ENCODE measurements at places on chromosomes 7 and 10.

- DNase-seq: no peak
Observed at GRCh38 chr7:141238596-141239243, 164.9 kb downstream of the TMEM178B start.

- DNase-seq: peak; percentile 61
Observed at GRCh38 chr10:118698421-118698820, 56.3 kb downstream of the CACUL1 start.

DNA sequence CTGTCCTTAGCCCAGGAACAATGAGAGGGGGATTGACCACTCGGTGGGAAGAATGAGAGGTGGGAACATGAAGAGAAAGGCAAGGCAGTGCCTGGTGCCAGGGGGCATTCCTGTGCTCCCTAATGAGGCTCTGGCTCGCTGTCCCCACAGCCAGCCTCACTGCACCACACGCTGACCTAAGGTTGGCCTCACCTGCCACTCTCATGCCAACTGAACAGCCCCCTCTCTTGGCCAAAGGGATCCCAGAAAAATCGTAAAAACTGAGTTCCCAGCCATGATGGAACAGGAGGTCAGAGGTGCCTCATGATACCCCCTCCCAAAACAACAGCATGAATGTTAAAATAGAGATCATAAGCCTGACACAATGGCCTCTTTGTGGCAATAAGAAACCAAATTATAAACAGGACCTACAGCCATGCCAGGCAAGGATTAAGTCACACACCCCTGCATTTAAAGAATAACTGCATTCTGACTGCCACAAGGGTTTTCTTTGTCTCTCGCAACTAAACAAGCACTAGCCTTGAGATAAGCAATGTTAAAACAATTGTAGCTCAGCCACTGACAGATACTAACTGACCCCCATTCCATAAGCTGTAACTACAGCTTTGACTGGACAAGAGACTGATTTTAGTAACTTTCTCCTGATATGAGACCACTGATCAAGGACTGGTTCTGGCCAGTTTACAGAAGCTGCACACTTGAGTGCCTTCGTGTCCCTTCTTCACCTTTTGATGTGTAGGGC, 149.2 kb downstream of the SH2D4B start:
- no peak for DNase-seq

DNA sequence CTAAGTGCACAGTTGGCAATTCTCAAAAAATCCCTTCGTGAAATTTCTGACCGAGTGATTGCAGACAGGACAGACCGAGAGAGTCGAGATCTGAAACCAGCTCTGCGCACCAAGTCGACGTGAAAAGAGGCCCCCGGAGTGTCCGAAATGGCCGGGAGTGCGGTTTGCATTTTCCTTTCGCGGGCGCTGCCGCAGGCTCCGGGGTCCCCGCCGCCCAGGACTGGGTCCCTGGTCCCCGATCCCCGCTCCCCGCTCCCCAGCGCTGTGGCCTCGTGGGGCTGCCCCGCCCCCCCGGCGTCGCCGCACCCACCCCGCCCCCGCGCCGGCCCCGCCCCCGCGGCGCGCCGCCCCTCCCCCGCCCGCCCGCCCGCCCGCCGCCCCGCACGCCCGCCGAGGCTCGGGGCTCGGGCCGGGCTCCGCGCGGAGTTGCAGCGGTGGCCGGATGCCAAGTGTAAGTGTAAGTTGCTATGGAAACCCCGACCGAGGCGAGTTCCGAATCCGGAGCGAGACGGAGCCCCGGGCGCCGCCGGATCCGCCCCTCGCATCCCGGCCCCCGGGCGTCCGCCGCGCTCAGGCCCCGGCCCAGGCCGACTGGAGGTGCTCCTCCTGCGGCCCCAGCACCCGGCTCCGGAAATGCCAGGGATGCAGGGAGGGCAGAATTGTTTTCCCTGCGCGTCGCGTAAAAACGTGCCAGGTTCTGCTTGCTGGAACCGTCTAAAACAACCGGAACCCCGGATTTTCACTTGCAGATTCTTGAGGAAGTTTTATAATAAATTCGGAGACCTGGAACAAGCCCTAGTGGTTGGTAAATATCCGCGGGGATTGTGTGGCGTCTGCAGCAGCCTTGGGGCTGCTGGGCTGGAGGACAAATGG, 4.6 kb downstream of the BMI1 start:
- DNase-seq: no peak

DNA sequence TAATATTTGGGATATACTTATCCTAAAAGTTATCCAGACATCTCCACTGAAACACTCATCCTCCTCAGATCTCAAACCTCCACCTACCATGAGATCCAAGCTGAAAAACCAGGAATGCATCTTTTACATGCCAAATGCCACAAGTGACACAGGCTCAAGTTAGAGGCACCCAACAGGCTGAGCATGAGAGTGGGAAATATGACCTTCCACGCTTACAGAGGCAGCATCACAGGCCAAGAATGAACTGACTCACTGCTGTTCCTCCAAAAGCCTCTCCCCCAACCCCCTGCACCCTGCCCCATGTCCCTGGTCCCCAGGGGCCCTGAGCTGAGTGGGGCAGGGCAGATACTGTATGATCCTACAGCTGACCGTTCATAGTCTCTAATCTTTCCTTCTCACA, 4.8 kb upstream of the MTPAP start:
- no peak for DNase-seq

DNA sequence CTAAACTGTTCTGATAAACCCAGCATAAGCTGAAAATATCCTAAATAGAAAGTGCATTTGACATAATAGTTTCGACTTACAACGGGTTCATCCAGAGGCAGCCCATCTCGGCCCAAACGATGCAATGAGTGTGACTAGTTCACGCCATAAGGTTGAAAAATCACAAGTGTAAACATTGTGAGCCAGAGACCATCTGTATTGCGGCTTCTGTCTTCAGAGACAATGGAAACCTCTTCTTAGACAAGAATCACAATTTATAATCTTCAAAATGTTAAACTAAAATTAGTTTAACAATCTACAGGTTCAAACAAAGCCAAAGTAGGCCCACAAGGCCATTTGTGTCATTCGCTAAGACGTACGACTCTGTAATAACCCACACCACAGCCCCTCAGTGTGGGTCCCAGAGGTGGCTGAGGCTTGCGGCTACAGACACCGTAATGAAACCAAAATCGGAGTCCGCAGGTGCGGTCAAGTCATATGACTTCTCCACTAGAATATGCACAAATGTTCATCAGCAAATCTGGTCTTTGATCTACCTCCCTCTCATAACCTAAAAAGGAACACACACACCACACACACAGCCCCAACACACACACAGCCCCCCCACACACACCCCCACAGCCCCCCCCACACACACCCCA, 81.8 kb downstream of the DIP2C start:
- DNase-seq: no peak

DNA sequence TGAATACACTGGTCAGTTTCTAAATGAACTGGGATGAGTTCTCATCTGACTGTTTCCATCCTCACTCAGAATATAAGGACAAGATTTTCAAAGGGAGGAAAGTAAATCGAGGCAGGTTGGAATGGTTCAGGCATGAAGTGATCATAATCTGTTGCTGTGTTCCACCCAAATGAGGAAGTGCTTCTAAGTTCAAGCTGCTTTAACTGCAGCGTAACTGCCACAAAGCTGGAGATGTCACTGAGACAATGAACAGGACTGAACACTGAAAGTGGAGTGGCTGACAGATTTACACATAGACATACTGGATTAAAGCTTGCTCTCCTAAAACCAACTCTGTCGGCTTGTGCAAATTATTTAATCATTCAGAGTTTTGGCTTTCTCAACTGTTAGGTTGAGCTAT, 66.6 kb downstream of the GPR37 start:
- no peak for DNase-seq

- DNase-seq: no peak
Observed at GRCh38 chr7:94436700-94437099, 42.0 kb downstream of the COL1A2 start.

- no peak for DNase-seq
Observed at GRCh38 chr10:35340975-35341374, 4.7 kb downstream of the CCNY start.

DNA sequence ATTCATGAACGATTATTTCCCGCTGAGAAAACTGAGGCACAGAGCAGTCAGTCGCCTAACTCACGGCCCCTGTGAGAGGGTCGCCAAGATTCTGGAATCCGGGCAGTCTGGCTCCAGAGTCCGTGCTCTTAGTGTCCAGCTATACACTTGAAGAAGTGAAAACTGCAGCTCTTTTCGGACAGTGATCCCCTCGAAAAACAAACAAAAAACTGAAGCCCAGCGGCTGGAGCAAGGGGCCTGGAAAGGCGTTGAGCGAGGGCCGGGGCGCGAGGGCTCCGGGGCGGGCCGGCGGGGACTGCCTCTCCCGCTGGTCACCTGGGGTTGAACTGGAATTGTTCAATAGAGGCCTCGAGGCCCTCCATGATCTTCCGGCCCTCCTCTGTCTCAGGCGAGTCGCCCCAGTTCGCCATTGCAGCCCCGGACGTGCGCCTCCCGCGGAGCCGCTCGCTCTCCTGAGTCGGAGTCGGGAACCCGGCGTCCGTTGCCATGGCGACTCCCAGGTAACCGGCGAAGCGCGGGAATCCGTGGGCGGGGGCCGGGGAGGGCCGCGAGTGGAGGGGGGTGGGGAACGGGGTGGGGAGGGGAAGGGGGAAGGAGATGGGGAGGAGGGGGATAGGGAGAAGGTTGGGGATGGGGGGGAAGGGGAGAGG, 881 bp downstream of the C10orf67 start:
- no peak for DNase-seq

DNA sequence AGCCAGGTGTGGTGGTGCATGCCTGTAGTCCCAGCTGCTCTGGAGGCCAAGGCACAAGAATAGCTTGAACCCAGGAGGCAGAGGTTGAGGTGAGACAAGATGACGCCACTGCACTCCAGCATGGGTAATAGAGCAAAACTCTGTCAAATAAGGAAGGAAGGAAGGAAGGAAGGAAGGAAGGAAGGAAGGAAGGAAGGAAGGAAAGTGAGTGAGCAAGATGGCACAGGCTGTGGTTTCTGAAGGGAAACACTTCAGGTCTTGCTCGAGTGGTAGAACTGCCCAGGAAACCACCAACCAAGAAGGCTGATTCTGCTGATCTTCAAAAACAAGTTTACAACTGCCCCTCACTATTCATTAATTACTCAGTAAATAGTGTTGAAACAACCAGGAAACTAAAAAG, 45.2 kb downstream of the EZH2 start:
- no peak for DNase-seq

DNA sequence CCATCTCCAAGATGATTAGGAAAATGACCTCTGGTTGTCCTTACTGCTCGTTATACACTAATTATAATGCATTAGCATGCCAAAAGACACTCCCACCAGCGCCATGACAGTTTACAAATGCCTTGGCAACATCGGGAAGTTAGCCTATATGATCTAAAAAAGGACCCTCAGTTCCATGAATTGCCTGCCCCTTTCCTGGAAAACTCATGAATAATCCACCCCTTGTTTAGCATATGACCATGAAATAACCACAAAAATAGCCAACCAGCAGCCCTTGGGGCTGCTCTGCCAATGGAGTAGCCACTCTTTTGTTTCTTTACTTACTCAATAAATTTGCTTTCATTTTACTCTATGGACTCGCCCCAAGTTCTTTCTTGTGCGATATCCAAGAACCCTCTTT, 41.6 kb upstream of the KCNMA1 start:
- DNase-seq: no peak

GRCh38 chr7:65475040-65475726, 101.5 kb downstream of the ZNF92 start:
- no peak for DNase-seq

DNA sequence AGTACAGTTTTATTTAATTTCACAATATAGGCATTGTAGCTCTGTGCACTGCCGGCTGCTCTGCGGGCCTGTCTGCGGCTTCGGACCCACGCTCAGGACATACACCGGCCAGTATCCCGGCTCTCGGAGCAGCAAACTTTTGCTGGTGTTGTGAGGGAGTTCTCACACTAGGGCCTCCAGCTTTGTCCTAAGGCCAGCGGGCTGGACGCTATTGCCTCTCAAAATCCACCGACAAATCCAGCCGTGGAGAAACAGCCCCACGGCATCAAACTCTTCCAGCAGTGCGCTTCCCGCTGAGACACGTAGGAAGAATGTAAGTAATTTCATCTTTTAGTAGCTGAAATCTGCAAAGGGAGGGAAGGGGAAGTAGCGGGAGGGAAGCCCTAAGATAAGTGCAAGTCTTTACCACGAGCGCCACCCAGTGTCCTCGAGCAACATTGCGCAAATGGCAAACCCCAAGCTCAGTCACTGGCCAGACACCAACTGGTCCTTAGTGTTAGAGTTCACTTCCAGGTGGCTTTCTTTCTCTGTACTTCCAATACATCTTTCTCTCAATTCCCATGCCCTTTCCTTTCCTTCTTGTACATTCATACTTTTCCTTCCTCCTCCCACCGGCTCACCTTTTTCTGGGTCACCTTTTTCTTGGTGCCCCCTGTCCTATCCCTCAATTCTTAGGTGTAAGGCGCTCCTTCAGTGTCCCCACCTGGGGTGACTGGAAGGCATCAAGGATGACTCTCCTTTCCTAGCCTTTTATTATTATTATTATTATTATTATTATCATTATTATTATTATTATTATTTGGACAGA, 3.0 kb upstream of the DLX5 start:
- DNase-seq: no peak

- no peak for DNase-seq
Observed at GRCh38 chr10:102643336-102644065, 778 bp upstream of the TRIM8 start.

DNA sequence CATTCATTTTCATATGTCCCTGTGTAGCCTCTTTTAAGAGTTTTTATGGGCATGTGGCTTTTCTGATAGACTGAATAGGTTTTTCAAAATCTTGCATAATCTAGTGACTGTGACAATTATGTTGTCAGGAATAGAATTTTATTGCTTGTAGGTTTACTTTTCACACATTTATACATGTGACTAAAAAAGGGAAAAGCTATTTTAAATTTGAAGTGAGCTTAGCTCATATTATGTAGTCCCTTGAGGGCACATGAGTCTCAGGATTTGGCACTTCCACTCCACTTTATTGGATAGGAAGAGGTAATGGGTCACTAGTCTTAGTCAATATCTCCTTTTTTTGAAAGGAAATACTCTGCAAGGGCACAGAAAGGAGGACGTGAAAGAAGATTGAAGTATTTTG, 247.3 kb downstream of the SUGCT start:
- no peak for DNase-seq

DNA sequence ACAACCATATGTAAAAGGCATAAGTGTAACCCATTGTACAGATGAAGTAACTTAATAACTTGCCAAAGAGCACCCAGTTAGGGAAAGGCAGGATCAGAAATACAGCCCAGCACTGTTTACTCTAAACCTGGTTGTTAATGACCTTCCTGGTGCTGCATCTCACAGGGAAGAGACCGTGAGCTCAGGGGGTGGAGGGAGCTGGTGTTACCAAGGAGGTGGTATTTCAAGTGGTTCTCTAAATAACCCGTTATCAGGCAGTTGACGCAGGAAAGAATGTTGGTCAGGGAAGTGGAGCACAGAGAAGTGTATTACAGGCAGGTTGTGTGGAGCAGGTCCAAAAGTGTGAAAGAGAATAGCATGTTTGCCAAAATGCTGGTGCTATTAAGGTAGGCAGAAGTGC, 4.4 kb upstream of the ST7 start:
- no peak for DNase-seq

- no peak for DNase-seq
Observed at GRCh38 chr10:12639996-12640944, 290.9 kb downstream of the CAMK1D start.

Measured in stimulated activated CD8-positive, alpha-beta memory T cell treated with anti-CD3 and anti-CD28 coated beads, Interleukin-4, amount 100 ng/mL, for 1 hour (primary cell).